Stimulated activated CD8-positive, alpha-beta memory T cell treated with anti-CD3 and anti-CD28 coated beads, Interleukin-7, amount 100 ng/mL, for 4 hours (primary cell): ENCODE measurements at places on chromosomes 16 and 17.

GRCh38 chr16:53224951-53225533 lies 170.3 kb downstream of the CHD9 start:
- no peak for DNase-seq

GRCh38 chr16:89060207-89060794 lies 33.4 kb upstream of the ACSF3 start:
- no peak for DNase-seq

DNA sequence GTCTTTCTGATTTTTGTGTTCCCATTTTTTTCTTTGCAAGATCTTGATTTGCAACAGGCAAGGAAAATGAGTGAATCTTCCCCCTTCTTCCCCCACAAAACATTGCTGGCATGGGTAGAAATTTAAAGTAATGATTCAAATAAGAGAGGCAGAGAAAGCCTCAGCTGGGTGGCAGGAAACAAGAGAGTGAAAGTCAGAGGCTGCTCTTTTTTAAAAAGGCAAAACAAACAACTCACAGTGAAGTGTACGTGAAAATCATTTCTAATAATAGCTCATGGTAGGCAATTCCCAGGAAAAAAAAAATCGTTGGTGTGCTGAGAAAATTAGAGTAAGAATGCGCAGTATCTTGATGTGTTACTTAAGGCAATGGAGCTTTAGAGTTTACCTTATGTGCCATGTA lies 229.5 kb downstream of the FTO start:
- no peak for DNase-seq

DNA sequence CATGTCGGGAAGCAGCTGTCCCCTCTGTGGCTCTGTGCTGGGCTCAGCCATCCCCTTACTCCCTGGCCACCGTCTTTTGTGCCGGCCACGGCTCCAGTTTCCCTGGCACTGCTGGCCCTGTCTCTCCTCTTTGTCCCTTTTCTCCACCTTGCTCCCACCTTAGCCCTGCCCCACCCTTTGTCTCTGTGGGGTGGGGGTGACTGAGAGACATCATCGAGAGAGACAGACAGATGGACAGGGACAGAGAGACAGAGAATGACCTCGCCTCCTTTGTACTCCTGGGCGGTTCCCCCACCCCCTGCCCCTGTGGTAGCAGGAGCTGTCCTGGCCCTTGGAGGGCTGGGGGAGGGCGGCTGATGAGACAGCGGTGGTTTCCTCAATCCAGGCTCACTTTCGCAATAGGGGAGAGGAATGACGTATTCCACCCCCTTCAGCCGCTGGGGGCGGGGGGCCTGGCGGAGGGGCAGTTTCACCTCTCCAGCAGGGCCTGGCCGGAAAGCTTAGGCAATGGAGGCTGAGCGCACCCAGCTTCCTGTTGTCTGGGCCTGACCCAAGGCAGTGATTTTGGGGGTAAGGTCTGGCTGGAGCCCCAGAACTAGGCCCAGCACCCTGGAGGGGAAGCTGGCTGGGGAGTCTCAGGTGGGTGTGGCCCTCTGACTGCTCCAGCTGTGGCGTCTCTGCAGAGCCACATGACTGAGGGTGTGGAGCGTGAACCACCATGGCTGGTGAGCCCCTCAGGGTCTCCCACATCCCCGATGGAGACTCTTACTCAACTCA lies 7.3 kb downstream of the FMNL1 start:
- peak; percentile 71 for DNase-seq

DNA sequence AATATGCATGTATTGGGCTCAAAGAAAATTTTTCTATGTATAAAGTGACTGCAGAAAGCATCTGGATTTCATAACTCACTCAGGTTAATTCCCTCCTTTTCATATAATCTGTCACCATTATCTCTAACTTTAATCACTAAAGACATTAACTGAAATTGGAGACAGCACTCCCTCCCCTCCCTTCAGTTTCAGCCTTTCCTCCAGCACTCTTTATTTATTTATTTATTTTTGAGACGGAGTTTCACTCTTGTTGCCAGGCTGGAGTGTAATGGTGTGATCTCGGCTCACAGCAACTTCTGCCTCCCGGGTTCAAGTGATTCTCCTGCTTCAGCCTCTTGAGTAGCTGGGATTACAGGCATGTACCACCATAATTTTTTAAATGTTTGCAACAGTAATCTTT lies 43.1 kb downstream of the CDH8 start:
- no peak for DNase-seq

DNA sequence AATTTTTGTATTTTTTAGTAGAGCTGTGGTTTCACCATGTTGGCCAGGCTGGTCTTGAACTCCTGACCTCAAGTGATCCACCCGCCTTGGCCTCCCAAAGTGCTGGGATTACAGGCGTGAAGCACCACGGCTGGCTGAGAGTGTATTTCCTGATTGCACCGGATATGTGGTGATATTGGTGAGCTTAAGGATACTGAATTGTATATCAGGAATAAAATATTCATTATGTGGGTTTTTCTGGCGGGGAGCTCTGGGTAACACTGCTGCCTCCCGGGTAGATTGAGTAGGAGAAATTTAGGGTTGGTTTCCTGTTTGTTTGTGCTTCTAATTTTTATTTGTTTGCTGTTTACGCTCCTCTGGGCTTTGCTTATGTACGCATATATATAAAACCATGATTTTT lies 7.7 kb upstream of the TMEM98 start:
- no peak for DNase-seq

GRCh38 chr17:77315010-77315409 lies 174.2 kb downstream of the SEC14L1 start:
- no peak for DNase-seq

- DNase-seq = no peak
Observed at GRCh38 chr17:40431231-40431602, 12.0 kb upstream of the IGFBP4 start.

DNA sequence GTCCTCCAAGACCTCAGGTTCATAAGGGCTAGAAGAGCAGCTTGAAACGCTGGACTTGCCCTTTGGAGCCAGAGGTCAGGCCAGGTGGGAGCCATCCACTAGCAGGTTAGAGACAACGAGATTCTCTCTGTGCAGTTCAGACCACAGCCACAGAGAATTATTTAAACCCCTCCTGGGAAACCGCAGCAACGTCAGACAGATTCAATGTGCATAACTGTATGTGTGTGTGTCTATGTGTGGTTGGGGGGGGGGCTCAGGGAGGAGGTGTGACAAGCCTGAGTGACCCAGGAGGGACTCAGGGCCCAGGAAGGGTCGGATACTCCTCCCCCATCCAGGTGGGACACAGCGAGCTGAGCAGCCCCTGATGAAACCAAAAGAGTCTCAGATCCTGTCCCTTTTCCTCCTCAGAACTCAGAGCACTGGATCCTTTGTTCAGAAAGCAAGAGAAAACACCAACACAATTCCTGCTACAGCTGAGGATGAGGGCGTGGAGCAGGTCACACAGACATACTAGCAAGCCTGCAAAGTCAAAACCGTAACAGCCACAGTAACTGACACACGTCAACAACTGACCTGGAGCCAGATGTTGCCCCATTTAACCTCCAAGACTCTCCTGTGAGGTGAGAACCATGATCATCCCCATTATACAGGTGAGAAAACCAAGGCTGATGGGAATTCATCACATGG lies 66.8 kb downstream of the XYLT1 start:
- DNase-seq = no peak

DNA sequence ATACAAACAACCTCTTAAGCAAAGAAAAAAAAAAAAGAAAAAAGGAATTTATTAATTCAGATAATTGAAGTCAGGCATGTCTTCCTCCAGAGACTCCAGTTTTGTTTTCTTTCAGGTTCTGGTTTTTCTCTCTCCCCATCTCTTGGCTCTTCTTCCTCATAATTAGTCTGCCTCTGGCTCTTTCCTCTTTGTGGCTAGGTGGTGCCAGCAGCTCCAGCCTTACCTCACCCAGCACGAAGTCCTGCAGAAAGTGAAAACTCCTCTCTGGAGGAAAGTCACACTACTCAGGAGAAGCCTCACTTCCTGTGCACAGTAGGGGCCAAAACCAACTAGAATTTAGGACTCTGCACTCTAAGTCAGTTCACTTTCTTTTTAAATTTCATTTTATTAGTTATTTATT lies 10.3 kb upstream of the NFAT5 start:
- DNase-seq = no peak

- DNase-seq = no peak
Observed at GRCh38 chr17:79892457-79893241, 53.4 kb upstream of the CBX4 start.

DNA sequence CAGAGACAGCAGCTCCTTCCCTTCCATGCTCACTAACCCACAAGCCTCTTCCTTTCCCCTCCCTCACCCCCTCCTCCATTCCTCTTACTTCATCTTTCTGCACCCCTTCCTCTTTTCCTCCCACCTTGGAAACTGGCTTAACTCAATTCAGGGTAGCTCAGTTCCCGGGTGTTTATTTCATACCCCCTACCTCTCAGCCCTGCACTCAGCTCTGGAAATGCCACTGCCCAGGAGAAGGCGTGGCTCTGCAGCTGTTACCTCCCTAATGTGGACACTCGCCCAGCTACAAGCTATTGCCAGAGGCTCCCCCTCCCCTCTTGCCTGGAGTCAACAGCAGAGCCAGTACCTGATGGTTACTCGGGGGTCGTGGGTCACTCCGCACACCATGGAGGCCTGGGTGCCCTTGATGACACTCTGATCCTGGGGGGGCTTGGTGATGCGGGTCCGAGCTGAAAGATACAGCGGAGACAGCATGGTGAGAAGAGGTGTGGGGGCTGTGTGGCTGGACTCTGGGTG lies 118.4 kb upstream of the CDC42EP4 start:
- DNase-seq = no peak

GRCh38 chr16:85928401-85928820 lies 29.4 kb downstream of the IRF8 start:
- DNase-seq = no peak

GRCh38 chr16:22898874-22899348 lies 84.9 kb downstream of the HS3ST2 start:
- peak; percentile 13 for DNase-seq

GRCh38 chr17:39716073-39716818 lies 14.1 kb downstream of the MIEN1 start:
- no peak for DNase-seq

DNA sequence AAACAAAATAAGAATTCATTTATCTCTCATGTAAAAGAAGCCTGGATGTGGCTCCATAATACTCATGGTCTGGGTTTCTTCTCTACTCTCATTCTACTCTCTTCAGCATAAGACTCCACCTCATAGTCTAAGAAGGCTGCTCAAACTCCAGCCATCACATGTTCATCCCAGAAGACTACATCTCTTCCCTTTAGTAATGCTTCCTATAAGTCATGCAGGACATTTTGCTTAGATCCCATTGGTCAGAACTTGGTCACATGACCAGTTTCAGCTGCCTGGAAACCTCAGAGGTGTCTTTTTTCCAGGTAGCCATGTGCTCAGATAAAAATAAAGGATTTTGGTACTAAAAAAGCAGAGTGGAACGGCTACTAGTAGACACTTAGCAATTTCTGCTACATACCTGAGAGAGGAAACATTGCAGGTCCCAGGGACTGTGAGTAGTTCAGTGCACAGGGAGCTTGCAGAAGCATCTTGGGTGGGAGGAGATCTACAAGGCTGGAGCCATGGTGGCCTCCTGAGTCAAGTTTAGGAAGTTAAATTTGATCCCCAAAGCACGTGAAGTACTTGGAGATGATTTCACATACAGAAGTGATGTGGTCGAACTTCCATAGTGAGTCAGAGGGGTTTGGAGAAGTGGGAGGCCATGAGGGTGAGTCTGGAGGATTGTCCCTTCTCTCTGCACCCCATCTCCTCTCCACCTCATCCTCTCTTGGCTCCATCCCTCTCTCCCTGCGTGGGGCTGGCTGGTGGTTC lies 110.2 kb downstream of the CCDC182 start:
- DNase-seq = no peak

GRCh38 chr16:67386861-67387455 lies 6.3 kb downstream of the TPPP3 start:
- DNase-seq = no peak

DNA sequence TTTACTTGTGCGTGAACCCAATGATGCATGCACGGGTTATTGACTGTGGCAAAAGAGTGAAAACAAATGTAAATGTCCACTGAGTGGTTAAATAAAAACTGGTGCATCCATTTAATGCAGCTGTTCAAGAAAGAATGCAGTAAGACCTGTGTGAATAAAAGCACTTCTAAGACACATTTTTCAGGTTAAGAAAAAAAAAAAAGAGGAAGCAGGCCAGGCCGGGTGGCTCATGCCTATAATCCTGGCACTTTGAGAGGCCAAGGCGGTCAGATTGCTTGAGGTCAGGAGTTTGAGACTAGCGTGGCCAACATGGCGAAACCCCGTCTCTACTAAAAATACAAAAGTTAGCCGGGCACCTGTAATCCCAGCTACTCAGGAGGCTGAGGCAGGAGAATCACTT lies 11.8 kb downstream of the CNGB1 start:
- no peak for DNase-seq

DNA sequence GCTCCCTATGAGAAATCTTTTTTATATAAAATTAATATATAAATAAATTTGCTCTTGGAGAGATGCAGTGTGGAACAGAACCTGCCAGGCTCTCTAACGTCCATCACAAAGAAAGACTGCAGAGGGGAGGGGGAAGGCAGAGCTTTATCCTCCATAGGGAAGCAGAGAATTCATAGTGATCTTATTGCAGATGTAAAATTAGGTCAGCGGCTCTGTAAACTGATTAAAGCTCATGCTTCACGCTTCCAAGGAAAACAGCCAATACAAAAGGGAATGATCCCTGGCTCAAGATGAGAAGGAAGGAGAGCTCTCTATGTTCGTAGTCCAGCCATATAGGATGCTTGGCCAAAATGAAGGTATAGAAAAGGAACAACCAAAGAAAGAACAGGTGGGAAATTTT lies 532.3 kb upstream of the PSMD7 start:
- no peak for DNase-seq

DNA sequence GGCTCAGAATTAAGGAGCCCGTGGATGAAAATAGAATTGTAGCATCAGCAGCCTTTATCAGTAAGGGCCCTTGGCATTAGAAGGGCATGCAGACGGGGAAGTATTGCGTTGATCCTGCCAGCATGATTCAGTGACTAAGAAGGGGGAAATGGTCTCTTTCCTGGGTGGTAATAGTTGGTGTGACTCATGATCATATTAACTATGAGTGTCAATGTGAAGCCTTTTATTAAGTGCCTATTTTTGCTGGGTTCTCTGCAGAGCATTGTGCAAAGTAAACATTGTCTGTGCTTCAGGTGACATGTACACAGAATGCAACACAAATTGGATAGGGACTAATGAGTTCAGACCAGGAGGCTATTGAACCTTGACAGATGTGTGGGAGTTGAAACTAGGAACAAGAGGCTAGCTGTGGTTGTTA lies 24.5 kb downstream of the RCVRN start:
- no peak for DNase-seq

DNA sequence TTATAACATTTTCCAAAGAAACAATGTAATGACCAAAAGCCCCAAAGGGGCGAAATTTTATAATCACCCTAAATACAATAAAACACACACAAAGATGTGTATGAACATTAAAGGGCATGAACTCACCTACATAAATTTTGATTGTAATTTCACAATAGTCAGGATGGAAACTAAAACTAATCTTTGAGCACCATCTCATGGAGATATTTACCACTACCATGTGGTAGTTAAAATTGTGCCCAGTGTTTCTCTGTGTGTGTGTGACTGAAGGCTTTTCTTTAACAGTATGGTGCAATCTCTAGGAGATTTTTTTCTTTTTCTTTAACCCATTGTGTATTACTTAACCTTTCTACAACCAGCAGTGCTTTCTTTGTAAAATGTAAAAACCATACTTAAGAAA lies 19.7 kb upstream of the MEIOC start:
- no peak for DNase-seq
